ENCODE measurements at places on chromosomes 16 and 17.

DNA sequence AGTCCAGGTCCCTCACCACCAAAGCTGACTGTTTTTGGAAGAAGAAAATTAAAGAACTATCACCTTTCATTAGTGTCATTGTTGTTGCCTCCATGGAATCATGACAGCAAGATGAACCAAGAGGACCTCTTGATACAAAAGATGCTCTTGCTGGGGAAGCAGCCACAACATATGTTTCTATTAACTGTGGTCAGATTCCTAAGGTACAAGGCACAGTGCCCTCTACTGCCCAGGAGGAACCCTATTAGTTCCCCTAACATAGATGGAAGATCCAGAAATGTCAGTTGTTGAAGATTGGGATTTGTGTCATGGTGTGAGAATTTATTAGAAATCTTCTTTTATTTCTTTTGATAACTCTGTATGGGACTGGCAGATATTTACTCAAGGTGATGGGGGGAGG lies 188.2 kb upstream of the ANKFN1 start:
- no peak for DNase-seq

DNA sequence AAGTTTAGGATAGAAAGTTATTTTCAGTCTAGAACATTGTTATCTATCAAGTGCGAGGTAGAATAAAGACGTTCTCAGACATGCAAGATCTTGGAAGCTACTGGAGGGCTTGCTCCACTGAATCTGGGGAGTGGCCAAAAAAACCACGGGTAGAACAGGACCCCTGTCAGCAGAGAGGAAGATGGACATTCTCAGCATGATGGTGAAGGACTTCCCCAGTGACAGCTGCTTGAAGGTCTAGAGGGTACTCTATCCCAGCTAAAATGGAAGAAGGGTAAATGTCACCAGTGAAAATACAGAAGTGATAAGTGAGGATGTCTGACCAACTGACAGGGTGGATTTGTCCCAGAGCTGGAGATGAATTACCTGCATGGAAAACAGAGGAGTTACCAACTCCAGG lies 10.1 kb downstream of the TNFRSF13B start:
- no peak for DNase-seq

- no peak for DNase-seq
Observed at GRCh38 chr17:57046749-57047148, 38.3 kb upstream of the AKAP1 start.

DNA sequence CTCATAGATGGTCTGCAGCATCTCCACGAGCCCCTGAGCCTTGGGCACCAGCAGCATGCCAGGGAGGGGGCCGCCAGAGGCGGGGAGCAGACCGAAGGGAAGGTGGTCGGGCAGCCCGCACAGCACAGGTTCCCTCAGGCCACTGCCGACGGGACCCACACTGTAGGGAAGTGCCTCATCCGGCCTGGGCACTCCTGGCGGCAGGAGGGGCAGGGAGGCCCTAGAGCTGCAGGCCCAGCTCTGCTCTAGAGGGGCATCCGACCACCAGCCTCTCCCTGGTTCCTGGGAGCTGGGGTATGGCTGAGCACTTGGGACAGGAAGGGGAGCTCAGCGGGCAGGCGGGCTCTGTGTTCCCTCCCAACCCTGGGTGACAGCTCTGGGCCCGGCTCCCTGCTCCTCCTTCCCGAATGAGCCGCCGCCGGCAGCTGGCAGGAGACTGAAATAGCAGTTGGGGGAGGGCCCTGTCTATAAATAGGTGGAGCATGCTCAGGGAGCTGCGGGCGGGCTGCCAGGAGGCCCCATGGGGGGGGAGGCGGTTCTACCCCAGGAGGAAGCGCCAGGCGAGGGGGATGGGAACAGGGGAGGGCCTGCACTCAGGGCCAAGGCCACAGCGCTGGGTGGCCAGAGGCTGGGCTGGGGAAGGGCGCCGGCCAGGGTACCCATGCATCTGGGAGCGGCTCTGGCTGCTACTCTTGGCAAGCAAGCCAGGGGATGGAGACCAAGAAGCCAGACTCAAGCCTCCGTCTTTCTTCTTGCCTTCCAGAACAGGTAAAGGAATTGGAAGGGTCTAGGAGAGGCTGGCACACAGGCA lies 12.4 kb downstream of the HDAC5 start:
- peak; percentile 54 for DNase-seq

- DNase-seq = no peak
Observed at GRCh38 chr17:59381716-59382570, 50.5 kb downstream of the YPEL2 start.

DNA sequence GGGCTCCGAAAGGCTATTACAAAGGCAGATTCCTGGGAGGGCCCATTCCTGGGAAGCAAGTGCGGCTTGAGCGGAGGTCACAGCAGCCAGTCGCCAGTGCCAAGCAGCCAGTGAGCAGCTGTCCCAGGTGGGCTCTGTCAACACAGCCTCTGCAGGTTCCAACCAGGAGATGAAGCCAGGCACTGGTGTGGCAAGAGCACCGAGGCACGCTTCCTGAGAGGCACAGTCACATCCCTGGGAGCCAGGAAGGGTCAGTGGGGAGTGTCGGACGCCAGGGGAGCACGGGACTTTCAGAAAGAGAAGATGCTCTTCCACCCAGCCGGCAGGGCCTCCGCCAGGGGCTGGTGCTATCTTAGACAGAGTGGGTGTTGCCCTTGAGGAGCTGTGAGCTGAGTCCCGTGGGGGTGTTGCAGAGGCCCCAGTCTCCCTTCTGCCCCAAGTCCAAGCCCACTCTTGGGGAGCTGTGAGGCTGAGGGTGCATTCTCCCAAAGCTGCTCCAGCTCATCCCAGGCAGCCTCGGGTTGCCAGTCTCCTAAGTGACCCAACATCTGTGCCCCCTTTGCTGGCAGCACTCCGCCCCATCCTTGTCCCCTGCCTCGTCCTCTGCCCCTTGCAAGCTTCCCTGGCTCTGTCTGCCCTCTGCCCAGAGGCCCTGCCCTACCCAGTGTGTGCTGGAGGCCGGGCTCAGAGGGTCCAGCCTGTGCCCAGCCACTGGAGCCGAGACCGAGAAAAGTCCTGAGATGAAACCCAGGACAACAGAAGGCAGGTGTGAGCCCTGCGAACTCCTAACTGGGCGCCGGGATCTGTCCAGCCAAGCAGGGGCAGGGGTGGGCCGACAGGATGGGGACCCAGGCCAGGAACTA lies 6.6 kb downstream of the UBALD1 start:
- no peak for DNase-seq

DNA sequence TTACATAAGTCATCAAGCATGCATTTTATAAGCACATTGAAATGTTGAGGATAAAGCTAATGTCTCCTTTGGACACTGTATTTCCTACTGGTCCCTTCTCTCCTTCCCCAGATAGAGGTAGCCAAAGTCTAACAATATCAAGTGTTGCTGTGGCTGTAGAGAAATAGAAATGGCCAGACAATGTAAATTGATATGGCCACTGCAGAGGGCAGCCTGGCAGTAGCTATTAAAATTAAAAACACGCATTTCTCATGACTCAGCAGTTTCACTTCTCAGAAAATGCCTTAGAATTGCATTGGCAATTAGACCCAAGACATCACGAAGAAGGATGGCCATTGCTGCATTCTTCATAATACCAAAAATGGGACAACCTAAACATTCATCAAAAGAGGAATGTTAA lies 46.8 kb upstream of the MRTFB start:
- DNase-seq = no peak
